ENCODE measurements at places on chromosomes 5 and 9.

DNA sequence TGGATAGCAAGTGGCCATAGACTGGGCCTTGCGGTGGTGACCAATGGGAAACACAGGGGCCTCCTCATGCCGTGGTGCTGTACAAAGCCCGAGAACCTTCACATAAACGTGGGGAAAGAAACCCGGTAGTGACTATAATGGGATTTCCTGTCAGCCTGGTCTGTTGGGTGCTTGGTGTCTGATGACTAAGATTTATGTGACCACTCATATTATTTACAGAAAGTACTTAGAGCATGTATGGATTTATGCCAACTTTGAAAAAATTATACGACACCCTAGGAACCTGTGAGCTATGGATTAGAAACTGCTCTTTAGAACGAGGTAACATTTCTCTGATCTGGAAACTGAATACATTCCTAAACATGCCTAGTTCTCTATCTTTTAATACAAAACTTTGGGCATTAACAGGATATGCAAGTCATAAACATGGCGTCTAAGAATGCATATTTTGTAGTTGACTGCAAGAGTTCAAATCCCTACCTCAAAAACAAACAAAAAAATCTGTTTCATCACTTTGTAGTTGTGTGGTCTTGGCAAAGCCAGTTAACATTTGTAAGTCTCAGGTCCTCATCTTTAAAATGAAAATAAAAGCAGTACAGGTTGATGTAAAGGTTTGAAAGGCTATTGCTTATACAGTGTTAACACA lies 85.4 kb downstream of the TMEM167A start:
- no peak for DNase-seq

GRCh38 chr5:52690236-52690768 lies 97.4 kb upstream of the ITGA1 start:
- DNase-seq = no peak

DNA sequence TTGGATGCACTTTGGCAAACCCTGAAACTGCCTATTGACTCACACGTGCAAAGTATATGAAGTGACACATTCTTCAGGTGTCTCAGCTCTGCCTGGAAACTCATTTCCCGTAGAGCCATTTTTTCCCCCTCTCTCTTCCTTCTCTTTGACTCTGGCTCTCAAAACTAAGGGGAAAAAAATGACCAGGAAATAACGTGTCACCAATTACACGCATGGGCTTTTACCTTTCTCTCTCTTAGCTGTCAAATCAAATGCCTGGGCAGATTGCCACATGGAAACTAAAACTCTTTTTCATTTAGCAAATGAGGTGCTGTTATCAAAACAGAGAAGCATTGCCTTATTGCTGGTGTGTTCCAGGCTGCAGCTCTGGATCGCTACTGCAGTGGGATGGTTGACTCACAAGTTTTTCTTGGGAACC lies 18.3 kb upstream of the IFNK start:
- DNase-seq = no peak

DNA sequence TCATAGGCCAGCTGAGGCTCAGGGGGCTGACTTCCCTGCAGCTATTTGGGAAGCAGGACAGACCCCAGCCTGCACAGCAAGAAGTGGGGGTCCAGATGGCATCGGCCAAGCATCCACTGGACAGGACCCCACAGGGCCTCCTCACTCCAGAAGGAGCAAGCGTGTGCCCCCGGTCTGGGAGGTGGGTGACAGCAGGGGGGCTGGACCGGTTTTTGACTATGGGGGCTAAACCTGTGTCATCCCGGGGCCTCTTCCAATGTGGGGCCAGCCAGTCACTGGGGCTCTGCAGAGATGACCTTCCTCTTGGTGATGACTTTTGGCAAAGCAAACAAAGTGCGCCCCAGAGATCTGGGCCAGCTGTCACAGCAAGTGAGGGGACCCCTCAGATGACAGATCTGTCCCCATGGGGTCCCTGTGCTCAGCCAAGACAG lies 163.9 kb downstream of the OLFM1 start:
- DNase-seq = no peak

DNA sequence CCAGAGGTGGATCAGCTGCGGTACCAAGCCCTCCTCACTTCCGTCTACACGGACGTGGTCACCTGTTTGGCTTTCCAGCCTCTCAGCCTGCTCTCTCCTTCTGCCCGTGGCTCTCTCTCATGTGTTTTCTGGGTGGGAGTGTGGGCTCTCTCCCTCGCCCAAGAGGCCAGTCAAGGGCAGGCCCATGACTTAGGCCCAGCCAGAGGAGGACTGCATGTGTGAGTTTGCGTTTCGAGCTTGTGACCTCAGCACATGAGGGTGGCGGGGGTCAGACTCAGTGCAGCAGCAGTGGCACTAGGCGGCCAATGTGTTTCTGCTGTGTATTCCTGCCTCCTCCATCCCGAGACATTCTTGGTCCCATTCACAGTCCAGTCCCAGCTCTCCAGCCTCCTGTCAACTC lies 82.5 kb upstream of the SMIM23 start:
- DNase-seq = no peak

GRCh38 chr5:23014266-23014665 lies 161.1 kb upstream of the CDH12 start:
- no peak for DNase-seq

GRCh38 chr5:45826055-45826454 lies 129.9 kb upstream of the HCN1 start:
- no peak for DNase-seq

GRCh38 chr9:132008184-132008803 lies 71.4 kb downstream of the MED27 start:
- no peak for DNase-seq

DNA sequence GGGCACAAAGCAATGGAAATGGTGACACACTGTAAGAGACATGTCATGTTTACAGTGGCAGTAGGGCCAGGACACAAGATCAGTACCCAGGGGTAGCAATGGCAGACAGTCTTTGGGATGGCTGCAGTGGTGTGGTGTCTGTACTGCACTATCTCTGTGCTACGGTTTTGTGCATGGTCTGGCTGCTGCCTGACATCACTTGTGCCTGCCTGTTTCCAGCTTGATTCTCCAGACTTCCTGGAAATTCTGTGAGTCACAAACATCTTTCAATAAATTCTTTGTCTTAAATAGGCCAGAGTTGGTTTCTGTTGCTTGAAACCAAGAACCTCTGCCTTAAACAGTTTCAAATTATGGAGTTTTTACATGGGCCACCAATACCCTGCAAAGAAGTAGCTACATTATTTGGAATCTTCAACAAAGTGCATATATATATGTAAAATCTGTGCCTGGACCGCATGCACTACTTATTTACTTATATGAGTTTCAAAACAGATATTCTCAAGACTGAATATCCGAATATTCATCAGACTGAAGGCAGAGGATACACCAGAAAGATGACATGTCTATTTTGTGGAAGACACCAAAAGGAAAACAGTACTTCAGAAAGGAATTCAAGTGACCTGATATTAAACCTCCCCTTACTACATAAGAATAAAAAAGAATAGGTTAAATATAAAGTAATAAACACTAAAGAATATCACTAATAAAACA lies 188.1 kb downstream of the RFX3 start:
- DNase-seq = no peak

Data from activated CD8-positive, alpha-beta T cell treated with anti-CD3 and anti-CD28 coated beads, Interleukin-2, amount 10 ng/mL, durations not matched to agents 7 days and 5 days (primary cell).